Forelimb muscle (tissue), 1 donor: ENCODE measurements at places on chromosomes 3 and 15.

- DNase-seq, result no peak
Observed at GRCh38 chr15:85986741-85987140, 92.9 kb upstream of the AGBL1 start.

DNA sequence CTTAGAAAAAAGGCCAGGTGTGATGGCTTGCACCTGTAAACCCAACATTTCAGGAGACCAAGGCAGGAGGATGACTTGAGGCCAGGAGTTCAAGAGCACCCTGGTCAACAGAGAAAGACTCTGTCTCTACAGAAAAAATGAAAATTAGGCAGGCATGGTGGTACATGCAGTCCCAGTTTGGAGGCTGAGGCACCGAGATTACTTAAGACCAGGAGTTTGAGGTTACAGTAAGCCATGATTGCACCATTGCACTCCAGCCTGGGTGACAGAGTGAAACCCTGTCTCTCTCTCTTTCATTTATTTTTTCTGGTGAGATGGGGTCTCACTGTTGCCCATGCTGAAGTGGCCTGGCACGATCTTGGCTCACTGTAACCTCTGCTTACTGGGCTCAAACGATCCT lies 24.7 kb downstream of the IP6K1 start:
- DNase-seq, result no peak

GRCh38 chr15:50055750-50056157 lies 63.3 kb downstream of the ATP8B4 start:
- DNase-seq, result no peak

GRCh38 chr3:106208967-106209366 lies 340.2 kb upstream of the CBLB start:
- no peak for DNase-seq

DNA sequence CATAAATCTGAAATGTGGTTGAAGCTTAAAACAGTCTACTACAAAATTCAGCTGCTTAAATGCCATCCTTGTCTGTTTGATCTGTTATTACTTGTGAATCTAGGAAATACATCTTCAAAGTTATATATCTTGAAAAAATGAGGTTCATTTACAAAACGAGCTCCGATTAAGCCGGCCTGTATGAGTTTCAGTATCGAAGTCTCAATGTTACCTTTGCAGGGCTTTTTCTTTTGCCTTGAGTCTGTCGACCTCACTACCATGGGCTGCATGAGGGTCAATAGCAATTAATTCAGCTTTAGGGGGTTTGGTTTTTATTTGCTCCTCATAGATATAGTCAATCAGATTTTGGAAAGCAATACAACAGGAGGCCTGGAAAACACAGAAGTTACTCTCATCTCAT lies 23.2 kb downstream of the ERICH6 start:
- no peak for DNase-seq

GRCh38 chr15:36599620-36600433 lies 20.4 kb downstream of the CDIN1 start:
- DNase-seq, result no peak

DNA sequence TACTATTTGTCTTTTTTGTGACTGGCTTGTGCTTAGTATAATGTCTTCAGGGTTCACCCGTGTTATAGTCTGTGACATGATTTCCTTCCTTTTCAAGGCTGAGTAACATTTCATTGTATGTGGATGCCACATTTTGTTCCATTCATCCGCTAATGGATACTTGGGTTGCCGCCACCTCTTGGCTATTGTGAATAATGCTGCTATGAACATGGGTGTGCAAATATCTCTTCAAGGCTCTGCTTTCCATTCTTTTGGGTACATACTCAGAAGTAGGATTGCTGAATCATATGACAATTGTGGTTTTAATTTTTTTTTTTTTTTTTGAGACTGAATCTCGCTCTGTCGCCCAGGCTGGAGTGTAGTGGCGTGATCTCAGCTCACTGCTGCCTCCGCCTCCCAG lies 15.4 kb downstream of the CRTC3 start:
- DNase-seq, result no peak

DNA sequence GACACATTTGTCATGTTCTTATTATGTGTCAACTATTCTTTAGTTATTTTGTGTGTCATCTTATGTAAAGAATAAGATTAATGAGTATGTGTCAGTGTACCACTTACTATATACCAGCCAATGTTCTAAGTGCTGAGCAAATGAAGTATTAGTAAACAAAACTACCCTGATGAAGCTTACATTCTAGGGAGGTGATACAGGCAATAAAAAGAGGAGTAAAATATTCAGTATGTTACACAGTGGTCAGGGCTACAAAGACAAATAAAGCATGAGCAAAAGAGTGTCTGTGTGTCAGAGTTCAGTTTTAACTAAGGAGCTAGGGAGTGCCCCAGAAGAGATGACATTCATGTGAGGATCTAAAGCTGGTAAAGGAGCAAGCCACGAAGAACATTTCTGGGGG lies 79.1 kb downstream of the TRPC1 start:
- DNase-seq, result no peak

DNA sequence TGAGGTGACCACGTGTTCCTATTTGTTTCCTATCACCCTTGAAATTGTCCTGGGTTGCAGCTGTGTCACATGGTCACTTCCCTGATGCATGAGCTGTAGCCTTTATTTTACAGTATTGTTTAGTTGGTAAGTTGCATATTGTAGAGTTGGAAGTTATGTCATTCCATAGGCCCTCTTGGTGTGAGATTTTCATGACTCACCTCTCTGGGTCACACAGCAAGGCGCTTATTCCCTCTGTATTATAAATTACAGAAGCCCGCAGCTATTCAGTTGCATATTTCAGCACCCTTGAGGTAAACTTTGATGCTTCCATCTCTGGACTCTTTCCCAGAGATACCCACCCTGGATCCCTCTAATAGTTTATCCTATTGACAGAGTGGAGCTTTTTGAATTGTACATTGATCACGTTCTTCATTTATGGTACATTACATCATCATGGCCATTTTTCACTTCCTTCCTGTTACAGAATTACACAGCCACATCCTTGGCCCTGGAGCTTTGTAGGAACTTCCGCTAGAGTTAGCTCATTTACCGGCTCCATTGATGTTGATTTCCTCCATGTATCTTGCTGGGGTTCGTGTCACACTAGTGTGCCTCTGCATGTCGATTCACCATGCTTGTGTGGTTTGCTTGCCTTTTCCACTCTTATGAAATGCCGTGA lies 543.1 kb upstream of the RGMA start:
- no peak for DNase-seq
